A549 treated with ZK216348 at 1 μM for 4 hours (cell line): ENCODE measurements at places on chromosomes 12 and 14. TPM values are rescaled to one million over a fixed set of nuclear protein-coding genes. Genes with fewer than 3 reads are reported as not detected.

SLC6A12 gene
- total RNA-seq, result 0.50 to 1.5 TPM (median 0.55 TPM) in 5 replicates

ATL1 gene
- total RNA-seq, result 4.6 to 5.9 TPM (median 5.5 TPM) in 5 replicates

INHBE gene
- 0.07 to 0.11 TPM in 2 of 5 replicates, not detected in the others for total RNA-seq

KLRC4 gene
- total RNA-seq, result not detected in 5 replicates

ANKS1B gene
- 0.38 to 1.4 TPM (median 0.45 TPM) in 5 replicates for total RNA-seq

PRIMA1 gene
- 0.13 to 0.43 TPM (median 0.39 TPM) in 5 replicates for total RNA-seq

AVPR1A gene
- 0.14 to 0.15 TPM in 2 of 5 replicates, not detected in the others for total RNA-seq

BIN2 gene
- 0.09 to 0.19 TPM (median 0.14 TPM) in 4 of 5 replicates, not detected in the other for total RNA-seq

OTX2 gene
- not detected in 5 replicates for total RNA-seq

RXYLT1 gene
- 24.3 to 28.0 TPM (median 27.6 TPM) in 5 replicates for total RNA-seq

NAV3 gene
- 7.9 to 13.7 TPM (median 12.4 TPM) in 5 replicates for total RNA-seq

TPH2 gene
- total RNA-seq, result 0.20 TPM in 1 of 5 replicates, not detected in the others

AGAP2 gene
- 0.08 to 0.48 TPM (median 0.12 TPM) in 5 replicates for total RNA-seq

CABP1 gene
- total RNA-seq, result 0.22 to 0.57 TPM (median 0.27 TPM) in 4 of 5 replicates, not detected in the other

COX8C gene
- total RNA-seq, result not detected in 5 replicates

DEGS2 gene
- 0.91 to 2.0 TPM (median 1.6 TPM) in 5 replicates for total RNA-seq

RNASE1 gene
- 0.19 to 0.33 TPM (median 0.27 TPM) in 3 of 5 replicates, not detected in the others for total RNA-seq

TSPAN8 gene
- total RNA-seq, result 0.21 to 0.69 TPM (median 0.45 TPM) in 4 of 5 replicates, not detected in the other

HVCN1 gene
- total RNA-seq, result 0.22 to 0.90 TPM (median 0.65 TPM) in 5 replicates

GALC gene
- total RNA-seq, result 9.5 to 13.2 TPM (median 12.2 TPM) in 5 replicates

ETFBKMT gene
- 0.40 to 1.4 TPM (median 0.72 TPM) in 5 replicates for total RNA-seq

CLEC2D gene
- total RNA-seq, result 0.24 to 0.60 TPM (median 0.38 TPM) in 5 replicates
